Astrocyte (in vitro differentiated cells and primary cell): ENCODE measurements at places on chromosomes 4 and X.

DNA sequence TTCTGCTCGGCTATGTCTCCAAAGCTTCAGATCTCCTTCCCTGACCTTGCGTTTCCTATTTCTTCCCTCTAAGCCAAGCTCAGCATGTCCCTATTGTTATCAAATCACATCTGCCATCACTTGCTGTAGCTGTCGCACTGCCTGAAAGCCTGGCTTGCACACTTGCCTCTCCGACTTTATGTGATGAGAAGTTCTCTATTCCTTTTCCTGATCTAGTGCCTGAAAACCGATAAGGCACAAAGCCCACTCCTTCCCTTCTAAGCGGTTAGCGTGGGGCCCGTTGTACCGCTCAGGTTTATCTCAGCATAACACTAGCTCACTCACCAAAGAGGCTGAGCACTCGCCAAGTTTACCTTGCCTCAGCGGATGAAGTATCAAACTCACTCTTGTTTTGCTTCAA is 816 bp downstream of the NMU start:
- DNase-seq, result no peak

GRCh38 chr4:101014417-101014816 is 332.9 kb downstream of the PPP3CA start:
- DNase-seq, result no peak

DNA sequence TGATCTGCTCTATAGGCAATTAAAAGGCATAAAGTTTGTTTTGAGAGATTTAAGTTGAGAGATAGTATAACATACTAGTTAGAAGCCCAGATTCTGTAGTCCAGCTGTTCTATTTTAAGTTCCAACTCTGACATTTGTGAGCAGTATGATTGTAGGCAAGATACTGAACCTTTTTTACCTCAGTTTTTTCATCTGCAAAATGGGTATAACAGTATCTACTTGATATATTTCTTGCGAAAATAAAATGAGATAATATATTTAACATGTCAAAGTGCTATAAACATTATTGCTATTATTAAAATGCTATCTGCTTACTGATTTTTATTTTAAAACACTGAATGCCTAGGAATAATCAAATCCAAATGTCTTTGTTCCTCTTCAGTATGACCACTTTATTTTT is 19.2 kb downstream of the TMPRSS11F start:
- no peak for DNase-seq

GRCh38 chr4:165555302-165555701 is 176.5 kb downstream of the CPE start:
- DNase-seq, result no peak

DNA sequence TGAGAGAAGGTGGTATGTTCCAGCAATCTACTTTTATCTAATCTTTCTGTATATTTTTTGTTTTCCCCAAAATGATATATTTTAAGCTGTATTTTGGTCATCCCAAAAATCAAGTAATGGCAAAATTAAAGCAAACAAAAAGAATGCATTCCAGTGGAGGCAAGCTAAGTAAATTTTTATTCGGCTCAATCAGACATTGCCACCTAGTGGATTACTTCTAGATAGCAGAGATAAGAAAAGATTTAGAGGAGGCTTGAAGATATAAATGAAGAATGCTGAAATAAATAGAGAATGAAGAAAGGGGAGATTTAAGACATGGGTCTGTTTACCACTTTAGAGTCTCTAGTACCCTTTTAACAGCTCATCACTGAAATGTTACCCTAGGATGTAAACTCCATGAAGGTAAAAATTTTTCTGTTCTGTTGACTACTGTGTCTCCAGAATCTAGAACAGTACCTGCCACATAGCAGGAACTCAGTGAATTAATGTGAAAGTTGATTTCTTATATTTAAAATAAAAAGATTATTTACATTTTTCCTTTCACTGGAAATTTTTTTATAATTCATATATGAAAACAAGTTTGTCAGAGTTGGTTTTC is 110.9 kb upstream of the ANK2 start:
- DNase-seq, result peak; percentile 23

- DNase-seq, result no peak
These were observed 20.2 kb downstream of the EPGN start for GRCh38 chr4:74328501-74328900.

DNA sequence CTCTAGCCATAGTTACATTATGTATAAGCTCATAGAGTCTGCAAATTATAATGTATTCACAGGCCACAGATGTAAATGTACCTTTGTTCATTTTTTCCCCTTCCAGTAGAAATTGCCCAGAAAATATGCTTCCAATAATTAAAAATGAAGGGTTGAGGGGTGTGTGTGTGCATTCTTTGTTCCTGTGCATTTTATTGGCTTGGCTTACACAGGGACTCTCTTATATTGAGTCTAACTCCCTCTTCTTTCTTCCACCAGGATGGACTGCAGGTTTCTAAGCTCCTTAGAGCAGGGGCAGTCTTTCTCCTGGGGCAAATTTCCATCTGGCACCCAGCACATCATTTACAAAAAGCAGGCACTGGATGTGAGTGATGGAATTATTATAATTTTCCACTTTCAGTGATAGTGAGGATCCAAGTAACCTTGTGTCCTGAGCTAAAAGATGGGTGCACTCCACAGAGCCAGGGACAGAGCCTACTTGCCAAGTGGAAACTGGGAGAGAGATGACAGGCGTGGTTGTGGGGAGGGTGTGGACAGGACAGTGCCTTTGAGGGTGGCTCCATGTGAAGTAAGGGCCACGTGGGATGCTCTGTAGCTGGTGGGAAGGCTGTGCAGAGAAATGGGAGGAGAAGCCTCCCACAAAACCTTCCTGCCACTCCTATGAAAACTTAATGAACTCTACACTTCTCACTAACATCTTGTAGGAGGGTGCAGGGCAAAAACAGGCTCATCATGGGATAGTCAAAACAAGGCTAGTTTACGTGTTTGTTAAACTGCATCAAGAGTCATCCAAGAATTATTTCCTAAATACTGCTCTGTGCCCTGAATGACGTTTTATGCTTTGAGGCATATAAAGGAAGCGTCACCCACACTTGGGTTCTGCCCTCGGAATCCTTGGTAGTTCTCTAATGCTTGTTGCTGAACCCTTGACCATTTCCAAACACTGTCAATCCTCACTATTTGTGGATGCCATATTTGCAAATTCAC is 16.0 kb downstream of the IGFBP7 start:
- DNase-seq, result no peak
